ENCODE measurements at places on chromosomes 11 and 22. TPM values are rescaled to one million over a fixed set of nuclear protein-coding genes. Genes with fewer than 3 reads are reported as not detected.

The RTN4R gene
- polyA plus RNA-seq, result 25.3 TPM

The GUCY1A2 gene
- 10.8 TPM for polyA plus RNA-seq

The OR8B4 gene
- not detected for polyA plus RNA-seq

- no peak for DNase-seq
Measured at GRCh38 chr22:23149743-23150238, 4.5 kb downstream of the RAB36 start.

GRCh38 chr22:19779011-19779421 lies 18.4 kb downstream of the TBX1 start:
- no peak for DNase-seq

DNA sequence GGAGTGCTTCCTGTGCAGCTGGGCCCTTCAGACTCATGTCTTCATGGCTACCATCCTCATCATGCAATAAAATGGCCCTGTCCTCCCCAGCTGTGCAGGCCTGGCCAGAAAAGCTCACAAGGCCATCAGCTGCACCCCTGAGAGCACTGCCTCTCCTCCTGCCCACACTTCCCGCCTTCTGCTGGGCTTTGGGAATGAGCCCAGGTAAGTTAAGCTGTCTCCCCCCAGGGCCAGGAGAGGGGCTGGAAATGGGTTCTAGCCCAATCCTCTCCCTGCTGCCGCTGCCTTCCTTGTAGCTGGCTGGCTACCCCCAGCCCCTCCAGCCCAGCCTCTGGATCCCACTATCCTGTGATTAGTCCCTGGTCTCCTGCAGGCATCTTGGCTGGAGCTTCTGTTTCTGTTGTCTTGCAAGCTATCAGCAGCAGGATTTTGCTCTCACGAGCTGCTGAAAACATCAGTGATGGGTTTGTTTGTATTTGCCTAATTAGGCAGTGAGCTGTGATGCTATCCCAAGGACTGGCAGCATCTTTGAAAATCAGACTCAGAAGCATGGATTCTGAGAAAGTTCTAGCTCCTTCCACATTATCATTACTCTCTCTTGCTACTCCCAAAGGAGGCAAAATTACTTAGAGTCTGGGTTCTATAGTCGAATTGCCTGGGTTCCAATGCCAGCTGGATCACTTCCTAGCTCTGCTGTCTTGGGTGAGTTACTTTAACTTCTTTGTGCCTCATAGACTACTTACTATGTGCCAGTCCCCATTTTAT lies 168.1 kb downstream of the ST3GAL4 start:
- peak; percentile 57 for DNase-seq

GRCh38 chr11:95653099-95653498 lies 136.5 kb downstream of the FAM76B start:
- DNase-seq, result no peak

DNA sequence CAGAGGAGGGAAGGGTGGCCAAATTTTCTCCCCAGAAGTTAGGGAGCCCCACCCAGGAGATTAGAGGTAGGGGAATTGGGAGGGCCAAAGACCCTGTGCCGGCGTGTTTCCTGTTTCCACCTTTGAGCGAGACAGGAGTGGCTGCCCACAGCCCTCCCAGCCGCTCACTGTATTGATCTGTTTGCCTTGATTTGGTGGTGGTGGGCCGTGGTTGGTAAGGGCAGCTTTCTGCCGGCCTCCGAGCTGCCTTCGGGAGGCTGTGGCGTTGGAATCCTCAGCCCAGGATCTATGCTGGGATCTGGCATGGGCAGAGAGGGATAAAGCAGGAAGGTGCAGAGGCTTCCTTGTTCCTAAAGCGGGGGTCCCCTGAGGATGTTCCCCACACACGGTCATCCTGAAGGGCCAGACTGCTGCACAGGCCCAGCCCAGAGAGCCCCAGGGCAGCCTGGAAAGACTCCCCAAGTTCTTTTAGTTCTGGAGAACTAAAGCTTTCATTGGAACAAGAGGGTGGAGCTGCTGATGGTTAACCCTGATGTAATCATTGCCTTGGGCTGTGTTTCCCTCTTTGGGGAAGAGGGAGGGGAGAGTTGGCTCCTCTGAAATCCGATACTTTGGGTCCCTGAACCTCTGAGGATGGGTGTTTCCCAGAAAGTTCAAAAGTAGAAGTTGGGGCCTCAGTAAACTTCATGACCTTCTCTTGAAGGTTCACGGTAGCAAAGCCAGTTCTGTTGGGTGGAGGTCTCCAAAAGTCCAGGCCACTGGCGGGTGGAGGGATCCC lies 7.2 kb downstream of the FAM83F start:
- DNase-seq, result no peak

GRCh38 chr11:61699737-61700160 lies 19.6 kb downstream of the DAGLA start:
- no peak for DNase-seq

- DNase-seq, result no peak
Measured at GRCh38 chr11:101745756-101746155, 161.9 kb upstream of the TRPC6 start.

- no peak for DNase-seq
Measured at GRCh38 chr11:108097179-108097578, 24.2 kb upstream of the ACAT1 start.

DNA sequence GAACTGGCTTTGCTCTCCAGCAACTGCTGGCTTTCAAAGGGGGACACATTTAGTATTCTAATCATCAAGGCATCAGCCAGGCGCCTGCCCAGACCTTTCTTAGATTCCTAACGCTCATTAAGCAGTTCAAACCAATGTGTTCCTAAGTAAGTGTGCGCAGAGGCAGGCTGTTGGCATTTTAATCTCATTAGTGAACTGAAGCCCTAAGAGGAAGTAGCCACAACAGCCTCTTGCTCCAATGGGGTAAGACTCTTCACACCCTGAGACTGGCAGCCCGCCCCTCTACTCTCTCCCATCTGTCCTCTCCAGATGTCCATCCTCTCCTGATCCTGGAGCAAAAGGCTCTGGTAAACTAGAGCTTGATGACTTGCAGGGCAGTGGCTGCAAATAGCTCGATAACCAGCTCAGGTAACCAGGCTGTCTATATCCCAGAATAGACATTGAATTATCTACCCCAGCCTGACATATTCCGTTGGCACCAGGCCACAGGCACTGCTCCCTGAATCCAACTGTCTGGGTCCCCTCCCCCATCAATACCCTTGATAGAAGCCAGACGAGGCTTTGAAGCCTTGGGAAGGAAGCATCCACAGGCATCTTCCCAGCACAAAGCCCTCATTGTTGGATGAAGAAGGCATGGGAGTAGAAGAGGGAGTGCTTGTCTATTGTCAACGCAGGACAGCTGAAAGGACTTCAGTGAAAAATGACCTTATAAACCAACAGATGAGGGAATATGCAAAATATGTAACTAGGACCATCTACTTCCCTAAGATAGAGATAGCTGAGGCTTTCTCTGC lies 321.1 kb downstream of the TENM4 start:
- DNase-seq, result no peak
